Activated gamma-delta T cell treated with Interleukin-2 at 50 U/mL for 16 hours (primary cell): ENCODE measurements at places on chromosomes 6 and 20.
A peak's percentile ranks its signal among the peaks of the same experiment; 100 is the strongest.

DNA sequence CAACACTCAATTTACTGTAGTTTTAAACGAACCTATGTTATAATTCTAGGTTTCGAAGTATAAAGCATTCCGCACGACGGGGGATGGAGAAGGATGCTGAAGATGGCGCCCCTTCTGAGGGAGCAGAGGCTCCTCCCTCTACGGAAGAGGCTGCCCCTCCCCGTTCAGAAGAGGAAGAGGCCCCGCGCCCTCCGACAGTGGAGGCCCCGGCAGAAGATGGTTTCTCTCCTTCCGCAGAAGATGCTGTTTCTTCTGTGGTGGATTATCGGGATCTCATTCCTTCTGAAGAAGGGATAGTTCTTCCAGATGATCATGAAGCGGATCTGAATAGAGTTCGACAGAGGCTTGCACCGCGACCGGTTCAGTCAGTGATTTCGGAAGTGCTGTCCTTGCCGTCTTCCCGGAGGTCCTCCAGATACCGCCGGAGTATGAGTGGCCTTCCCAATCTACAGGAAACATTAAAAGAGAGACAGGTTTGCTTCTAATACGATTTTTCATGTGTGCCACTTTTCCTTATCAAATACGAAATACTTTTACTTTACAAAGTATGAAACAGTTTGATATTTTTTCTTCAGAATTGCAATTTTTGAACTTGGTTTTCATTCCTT, 7.7 kb downstream of the DNAH8 start:
- no peak for DNase-seq

DNA sequence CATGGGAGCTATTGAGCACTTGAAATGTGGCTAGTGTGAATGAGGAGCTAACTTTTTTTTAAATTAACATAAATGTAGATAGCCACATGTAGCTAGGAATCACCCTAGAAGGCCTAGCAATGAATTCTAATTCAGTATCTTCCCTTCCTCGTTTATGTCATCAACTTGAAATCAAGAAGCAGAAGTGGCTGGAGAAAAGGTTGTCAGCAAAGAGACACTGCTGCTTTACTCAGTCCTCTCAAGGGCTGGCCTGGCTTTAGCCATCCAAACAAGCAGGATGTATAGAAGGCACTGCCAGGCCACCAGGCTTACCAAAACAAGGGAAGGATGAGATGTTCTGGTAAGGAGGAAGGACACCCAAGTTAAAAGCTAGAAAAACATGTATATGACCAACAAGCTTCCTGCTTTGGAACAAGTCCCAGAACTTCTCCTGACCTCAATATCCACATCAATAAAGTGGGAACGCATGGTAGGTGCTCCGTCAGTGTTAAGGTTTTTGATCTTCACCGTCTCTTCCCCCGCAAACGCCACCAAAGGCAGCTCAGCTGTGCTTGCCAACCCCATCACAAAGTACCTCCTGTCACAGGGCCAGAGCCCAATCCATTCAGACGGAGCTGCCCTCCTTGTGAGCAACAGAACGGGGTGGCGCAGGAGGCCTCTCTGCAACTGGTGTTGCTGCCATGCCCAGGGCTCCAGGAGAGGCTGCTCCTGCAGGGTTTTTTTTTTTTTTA, 235.8 kb upstream of the RIN2 start:
- peak; percentile 5 for DNase-seq

- no peak for DNase-seq
Observed at GRCh38 chr6:33407132-33407718, 3.6 kb upstream of the PHF1 start.

- DNase-seq: no peak
Observed at GRCh38 chr6:155224618-155225017, 39.2 kb upstream of the CLDN20 start.

- no peak for DNase-seq
Observed at GRCh38 chr20:47070176-47070575, 175.5 kb downstream of the EYA2 start.

GRCh38 chr20:49825521-49826033, 12.9 kb downstream of the SLC9A8 start:
- no peak for DNase-seq

DNA sequence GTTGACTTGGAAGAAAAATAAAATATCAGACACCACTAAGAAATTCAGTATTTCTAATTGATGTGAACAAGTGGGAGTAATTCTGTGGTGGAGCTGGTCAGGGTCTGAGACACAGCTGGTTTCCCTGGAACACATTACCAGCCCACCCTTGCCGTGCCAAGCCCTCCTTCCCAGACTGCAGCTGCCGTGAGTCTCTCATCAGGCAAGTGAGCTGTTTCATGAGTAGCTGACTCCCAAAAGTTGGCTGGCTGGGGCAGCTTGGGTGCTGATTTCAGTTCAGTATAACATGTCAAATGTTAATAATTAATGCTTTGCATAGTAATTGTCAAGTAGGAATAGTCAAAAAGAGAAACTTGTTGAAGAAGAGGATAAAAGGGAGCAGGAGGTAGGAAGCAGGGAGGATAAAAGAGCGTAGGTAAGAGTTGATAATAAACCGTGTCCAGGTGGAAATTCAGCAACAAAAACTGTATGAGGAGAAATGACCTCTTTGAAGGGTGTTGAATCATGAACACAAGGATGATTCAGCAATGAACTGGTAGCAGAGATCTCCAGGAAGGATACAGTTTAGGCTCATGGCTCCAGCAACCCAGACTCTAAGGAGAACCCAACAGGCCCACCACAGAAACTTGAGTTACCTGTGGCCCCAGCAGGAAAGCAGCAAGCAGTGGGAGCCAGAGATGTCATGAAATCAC, 110.9 kb upstream of the SSTR4 start:
- DNase-seq: no peak

DNA sequence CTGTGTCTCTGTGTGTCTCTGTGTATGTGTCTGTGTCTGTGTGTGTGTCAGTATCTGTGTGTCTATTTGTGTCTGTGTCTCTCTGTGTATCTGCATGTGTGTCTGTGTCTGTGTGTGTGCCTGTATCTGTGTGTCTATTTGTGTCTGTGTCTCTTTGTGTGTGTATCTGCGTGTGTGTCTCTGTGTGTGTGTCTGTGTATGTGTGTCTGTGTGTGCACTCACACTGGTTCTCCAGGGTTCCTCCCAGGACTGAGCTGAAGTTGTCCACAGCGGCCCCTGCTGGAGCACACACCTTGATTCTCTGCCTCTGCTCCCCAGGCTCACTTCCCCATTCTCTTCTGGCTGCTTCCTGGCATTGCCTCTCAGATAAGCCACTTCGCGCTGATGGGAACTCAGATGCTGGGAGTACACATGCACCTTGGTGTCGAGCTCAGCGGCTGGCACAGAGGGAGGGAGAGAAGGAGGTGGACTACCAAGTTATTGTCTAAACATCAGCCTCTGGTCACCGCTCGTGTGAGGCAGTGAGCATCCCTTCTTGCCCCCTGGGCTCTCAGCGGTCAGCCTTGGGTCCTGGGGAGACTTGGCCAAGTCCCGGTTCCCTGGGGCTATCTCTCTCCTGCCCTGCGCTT, 104.9 kb upstream of the NXT1 start:
- no peak for DNase-seq

GRCh38 chr6:144378437-144378836, 93.3 kb downstream of the UTRN start:
- DNase-seq: no peak

DNA sequence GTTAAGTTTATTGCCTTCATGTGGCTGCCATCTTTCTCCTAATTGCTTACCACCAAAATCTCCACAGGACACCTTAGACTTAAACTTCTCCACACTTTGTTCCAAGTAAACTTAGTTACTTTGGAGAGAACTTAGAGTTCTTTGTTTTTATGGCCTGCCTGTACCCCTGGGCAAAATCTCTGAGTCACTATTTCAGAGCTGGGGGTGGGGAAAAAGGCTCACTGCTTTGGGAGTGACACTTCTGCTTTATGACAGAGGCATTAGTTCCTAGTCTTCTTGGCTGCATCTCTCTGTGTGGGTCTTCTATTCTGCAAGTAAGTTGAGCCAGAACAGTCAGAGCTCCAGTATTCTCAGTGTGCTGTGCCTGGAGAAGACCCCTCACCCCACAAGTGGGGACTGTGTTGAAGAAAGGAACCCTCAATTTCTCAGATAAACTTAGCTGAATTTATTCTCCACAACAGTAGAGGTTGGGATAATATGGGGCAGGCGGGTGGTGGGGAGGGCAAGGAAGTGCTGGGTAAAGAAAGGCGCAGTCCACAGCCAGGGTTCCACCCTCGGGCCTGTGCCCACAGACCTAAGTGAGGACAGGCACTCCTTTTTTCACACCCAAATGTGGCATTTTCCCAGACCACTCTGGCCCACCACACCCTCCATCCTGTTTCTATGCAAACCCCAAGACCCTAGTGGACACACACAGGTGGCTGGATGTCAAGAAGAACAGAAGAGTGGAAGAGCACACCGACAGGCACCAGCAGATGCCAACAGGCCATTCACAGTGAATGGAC, 636.6 kb upstream of the MAN1A1 start:
- no peak for DNase-seq

DNA sequence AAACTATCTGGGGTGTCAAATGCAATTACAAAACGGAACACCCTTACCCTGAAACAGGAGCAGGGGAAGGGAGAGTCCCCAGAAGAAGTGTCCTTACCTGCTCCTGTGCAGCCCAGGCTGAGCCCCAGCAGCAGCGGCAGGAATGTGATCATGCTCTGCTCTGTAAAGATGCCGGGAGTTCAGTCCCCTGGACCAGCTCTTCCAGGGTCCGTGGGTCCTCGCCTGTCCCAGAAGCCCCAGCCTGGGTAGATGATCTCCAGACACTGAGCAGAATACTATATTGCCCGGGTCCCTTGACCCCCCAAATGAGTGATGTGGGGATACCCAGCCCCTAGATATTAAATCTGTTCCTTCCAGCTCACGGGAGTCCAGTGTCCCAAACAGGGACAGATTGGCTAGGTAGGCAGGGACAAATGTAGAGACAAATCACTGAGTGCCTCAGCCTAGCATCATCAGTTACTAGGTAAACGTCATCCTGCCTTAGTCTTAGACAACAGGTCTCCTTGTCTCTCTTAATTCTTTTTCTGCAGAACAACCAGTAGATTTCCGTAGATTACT, at the start of gene HLA-DMB:
TSS of gene HLA-DMB (minus strand) at position 373 of the 558 bp plus-strand sequence. CDS start at position 152, 221 bp downstream.
- peak; percentile 37 for DNase-seq

DNA sequence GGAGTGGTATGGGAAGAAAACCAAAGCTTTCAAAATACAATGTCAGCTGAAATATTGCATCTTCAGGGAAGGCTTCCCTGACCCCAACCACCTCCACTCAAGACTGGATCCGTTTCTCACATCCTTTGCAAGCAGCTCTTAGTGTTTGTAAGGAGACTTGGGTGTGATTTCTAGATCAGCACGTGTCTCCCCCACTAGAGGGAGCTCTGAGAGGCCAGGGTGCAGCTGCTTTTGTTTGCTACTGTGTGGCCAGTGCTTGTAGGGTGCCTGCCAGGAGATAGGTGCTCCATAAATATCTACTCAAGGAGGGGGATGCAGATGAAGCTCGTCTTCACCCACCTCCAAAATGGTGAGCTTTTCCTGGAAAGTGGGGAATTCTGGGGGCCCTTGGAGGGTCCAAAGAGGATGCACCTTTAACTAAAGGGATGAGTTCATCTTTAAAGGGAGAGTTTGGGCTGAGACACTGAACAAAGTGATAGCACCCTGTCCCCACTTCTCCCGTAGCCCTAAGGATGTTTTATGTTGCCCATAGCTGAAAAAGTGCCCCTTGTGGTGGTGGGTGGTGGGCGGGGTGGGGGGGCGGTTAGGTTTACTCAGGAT, 52.6 kb upstream of the MAFB start:
- peak; percentile 35 for DNase-seq

GRCh38 chr20:568673-569415, 25.3 kb upstream of the CSNK2A1 start:
- DNase-seq: no peak

DNA sequence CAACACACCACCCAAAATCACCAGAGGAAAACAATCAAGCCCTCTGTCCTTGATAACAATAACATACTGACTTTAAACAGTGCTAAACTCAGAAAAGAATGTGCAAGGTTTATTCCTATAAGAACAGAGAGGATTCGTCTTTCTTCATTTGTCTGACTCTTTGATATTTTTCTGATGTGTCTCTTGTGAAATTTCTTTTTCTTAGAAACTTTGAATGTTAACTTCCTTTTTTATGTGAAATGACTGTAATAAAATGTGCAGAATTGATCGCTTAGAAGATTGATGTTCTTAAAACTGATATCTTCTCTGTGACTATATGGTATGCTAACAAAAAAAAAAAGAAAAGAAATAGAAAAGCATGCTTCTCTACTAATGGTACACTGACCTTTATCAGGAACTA, 947.4 kb upstream of the CITED2 start:
- no peak for DNase-seq

DNA sequence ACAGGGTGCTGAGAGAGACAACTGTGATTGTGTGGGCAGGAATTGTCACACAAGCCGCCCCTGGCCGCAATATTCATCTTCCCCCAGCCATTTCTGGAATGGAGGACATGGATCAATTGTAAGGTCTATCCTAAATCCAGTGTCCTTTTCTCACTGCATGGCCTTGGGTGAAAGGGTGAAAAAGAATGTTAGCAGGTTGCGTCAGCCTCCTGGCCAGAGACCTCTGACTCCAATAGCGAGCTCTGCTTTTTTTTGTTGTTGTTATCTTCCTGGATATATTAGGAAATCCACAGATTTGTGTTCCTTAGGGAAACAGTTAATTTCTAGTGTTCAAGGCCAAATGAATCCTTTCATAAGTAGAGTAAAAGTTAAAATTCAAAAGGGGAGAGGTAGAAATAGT, 47.1 kb upstream of the CD83 start:
- DNase-seq: no peak
